ENCODE measurements at places on chromosomes 2 and 18.

DNA sequence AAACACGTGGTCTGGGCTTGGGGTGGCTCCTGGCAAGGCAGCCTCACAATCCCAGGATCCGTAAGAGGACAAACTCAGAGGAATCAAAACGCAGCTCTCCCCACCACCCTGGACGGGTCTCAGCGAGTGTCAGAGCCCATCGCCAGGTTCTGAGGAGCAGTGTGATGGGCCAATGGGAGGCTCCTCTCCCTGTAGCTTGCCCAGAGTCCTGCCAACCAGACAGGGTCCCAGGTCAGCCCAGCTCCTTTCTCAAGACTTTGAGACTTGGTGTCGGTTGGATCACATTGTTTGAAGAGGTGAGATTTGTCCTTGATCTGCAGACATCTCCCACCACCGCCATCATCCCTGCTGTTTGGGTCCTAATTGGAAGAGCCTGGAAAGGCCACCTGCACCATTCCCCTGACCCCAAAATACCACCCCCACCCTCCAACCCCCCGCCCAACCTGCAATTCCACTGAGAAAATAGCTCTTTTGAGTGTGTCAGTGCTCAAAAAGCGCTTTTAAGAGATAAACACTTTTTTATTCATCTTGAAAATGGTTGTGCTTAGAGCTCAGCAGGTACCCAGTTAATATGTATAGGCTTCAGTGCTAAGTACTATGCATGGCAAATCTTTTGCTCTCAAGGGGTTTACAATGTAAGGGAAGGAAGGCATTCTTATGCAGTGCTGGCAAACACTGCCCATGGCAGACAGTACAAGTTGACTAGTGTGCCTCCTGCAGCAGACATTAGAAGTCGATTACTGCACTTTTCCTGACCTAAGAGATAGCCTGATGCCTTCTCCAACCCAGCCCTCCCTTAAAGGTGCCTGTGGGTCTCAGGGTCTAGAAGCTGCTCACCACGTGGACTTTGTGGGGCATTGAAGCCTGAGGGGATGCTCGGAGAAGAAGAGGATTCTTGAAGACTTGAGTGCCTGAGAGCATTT, 50.6 kb downstream of the GLI2 start:
- no peak for DNase-seq

- no peak for DNase-seq
These were observed 56.0 kb downstream of the DCDC2C start for GRCh38 chr2:3759331-3759730.

DNA sequence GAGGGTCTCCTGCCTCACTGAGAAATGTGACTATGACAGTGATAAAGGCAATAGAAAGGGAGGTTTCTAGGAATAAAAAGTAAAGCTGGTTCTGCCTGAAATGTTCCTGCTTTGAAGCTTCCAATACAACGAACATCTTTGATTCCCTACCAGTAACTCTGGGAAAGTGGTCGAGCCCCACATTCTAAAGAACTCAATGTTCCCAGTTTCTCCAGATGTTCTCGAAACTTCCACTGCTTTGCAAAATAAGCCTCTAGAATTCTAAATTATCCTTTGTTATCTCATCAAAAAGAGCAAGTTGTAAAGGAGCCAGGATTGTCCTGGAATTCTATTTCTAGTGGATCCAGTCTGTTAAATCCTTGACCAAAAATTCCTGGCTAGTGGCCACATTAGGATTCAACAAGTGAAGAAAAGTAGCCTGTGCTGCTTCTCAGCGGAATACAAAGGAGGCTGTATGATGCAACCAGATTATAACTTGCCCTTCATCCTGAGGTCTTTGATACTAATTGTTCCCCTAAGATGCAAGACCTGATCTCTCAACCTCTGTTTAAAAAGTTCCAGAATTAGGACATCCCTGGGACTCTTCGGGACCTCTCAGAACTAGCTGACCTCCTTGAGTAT, 8.4 kb downstream of the SCN7A start:
- DNase-seq = no peak

DNA sequence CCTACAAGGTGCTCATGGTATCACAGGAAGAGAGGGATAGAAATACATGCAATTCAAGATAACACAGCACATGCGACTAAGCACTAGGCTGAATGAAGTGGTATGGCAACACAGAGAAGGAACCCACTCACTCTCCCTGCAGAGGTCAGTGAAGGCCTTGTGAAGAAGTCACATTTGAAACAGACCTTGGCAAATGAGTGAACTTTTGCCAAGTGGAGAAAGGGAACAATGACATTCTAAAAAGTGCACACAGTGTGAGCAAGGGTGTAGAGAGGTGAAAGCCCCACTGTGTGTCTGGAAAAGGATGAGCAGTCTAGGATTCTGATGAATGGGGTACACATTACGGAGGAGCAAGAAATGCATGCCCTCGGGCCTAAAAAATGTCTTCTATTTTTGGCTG, 23.3 kb downstream of the KLF7 start:
- no peak for DNase-seq

GRCh38 chr18:22088029-22088428, 81.4 kb upstream of the GATA6 start:
- DNase-seq = no peak

GRCh38 chr2:9412781-9413180, 10.5 kb downstream of the ITGB1BP1 start:
- DNase-seq = no peak

GRCh38 chr18:58891776-58892175, 27.1 kb downstream of the ZNF532 start:
- no peak for DNase-seq

GRCh38 chr2:47650001-47650535, 132.9 kb upstream of the MSH6 start:
- DNase-seq = no peak

DNA sequence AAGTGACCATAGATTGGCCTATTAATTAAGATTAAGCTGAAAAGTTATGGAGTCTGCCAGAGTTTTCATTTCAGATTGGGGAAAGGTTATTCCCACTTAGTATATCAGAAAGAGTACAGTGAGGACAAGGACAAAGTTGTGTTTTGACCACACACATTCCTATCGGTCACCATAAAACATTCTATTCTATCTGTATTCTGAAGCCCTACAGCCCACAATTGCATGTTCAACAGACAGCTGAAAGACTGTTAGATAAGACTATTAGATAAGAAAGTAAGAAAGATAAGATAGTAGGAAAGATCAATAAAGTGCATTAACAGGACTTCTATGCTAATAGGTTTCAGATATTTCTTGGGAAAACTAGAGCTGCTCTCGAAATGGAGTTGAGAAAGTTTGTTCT, 26.7 kb upstream of the ACYP2 start:
- DNase-seq = no peak

DNA sequence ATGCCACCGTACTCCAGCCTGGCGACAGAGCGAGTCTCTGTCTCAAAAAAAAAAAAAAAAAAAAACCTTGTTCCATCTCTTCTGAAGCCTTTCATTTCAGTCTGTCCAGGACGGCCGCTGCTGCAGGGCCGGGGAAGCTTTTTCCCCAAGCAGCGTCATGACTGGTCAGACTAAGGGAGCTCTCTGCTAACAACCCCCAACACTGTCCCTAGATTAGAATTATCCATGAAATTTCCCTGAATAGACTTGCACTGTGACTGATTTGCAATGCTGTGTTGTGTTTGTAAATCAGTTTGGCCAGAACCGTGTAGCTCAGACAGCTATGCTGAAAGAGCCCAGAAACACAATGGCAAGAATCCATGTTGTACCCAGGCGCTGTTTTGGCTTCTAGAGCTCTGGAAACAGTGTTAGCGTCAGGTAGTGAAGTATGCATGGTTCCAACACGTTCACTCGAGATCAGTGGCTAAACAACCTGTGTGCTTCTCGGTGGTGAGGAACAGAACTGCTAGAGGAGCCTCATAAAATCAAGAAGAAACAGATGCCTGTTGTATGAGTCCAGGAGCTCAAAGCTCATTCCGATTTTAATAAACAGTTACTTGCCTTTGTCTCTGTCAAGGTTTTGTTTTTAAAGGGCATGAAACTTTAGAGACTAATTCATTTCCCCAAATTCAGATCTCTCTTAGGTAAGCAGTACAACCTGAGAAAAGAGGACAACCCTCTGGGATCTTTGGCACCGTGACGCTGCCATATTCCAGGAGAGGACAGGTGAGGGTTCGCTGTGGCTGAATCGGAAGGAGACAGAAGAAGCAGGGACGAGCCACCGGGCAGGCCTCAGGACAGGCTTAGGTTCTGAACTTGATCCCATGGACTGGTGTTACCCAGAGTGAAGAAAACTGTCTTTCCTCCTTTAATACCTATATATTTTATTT, 43.5 kb downstream of the GORASP2 start:
- no peak for DNase-seq

- DNase-seq = no peak
These were observed 416.3 kb downstream of the LRP1B start for GRCh38 chr2:141714496-141714895.

DNA sequence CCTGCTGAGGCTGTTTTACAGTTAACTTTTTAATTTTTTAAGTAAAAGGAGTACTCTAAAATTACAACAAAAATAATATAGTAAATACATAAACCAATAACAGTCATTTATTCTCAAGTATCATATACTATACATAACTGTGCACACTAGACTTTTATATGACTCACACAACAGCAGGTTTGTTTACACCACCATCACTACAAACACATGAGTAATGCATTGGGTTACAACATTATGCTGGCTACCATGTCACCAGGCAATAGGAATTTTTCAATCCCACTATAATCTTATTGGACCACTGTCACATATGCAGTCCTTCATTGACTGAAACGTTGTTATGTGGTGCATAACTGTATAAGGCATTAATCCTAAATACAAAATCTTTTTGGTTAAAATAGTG, 42.5 kb downstream of the RASGRP3 start:
- no peak for DNase-seq

- DNase-seq = no peak
These were observed 2.4 kb downstream of the EN1 start for GRCh38 chr2:118845005-118845521.

DNA sequence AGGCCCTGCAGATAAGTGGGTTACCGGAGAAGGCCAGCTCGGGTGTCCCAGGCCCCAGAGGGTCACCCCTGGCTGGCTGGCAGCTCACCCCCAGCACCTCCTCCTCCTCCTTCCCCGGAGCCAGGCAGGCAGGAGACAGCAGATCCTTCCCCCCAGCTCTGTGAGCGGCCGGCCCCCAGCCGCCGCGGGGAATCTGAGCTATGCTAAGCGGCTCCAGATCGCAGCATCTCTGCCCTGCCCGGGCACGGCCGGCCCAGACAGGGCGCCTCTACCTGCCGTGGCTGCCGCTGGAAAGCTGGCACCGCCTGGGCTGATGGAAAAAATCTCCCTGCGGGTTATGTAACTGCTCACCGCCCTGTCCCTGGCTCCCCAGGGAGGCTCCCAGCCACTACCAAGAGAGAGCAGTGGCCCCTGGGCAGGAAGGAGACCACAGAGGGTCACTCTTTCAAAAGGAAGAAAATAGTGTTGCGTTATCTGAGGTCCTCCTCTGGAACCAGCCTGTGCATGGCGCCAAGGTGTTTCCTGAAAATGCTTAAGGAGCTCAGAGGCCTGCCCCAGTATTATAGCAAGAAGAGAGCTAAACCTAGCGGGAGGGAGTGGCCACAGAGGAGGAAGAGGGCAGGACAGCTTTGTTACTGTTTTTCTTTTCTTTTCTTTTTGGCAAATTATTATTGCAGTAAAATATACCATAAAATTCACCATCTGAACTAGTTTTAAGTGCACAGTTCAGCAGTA, 179.0 kb downstream of the SMAD7 start:
- no peak for DNase-seq

GRCh38 chr18:77700051-77700450, 450.4 kb downstream of the GALR1 start:
- no peak for DNase-seq

GRCh38 chr2:181038796-181039195, 58.4 kb downstream of the UBE2E3 start:
- DNase-seq = no peak

- DNase-seq = no peak
These were observed 72.8 kb upstream of the CDH19 start for GRCh38 chr18:66676699-66677098.

- DNase-seq = no peak
These were observed 171.7 kb upstream of the HS6ST1 start for GRCh38 chr2:128490321-128490720.

GRCh38 chr18:72867746-72868584, at the start of gene NETO1:
TSS of gene NETO1 (minus strand) at chr18:72867987. CDS start at chr18:72867291, 696 bp downstream.
- no peak for DNase-seq

DNA sequence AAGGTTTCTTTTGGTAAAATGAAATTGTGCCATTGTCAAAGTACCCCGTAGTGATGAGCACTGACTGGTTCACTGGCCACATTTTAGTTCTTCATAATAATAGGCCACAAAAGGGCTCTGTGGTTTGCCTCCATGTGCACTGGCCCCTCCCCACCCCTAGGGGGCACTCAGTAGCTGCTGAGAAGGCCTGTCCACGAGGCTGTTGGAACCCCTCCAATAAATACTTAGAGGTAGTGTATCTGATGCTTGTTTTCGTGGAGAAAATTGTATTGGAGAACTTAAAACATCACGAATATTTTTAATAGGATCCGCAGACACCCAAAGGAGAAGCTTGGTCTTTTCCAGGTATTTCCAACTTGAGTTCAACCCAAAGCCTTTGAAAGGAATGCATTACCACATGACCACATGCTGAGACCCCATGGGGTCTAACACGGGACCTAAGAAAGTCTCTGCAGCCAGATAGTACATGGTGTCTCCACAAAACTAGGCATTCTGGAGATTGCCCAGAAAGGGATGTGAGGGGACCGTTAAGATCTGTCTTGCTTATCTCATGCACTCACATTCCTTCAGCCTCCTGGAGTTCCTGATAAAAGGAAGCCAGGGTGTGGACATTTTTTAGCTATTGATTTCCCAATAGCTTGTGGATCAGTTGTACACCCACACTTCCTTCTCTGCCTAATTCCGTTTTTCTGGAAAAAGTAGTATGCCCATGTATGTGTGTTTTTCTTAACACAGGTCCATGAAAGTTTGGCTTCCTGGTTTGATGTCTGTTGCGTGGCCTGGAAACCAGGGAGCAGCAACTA, 28.5 kb upstream of the NOSTRIN start:
- DNase-seq = no peak

- no peak for DNase-seq
These were observed 118.5 kb downstream of the CALCRL start for GRCh38 chr2:187329586-187329985.

DNA sequence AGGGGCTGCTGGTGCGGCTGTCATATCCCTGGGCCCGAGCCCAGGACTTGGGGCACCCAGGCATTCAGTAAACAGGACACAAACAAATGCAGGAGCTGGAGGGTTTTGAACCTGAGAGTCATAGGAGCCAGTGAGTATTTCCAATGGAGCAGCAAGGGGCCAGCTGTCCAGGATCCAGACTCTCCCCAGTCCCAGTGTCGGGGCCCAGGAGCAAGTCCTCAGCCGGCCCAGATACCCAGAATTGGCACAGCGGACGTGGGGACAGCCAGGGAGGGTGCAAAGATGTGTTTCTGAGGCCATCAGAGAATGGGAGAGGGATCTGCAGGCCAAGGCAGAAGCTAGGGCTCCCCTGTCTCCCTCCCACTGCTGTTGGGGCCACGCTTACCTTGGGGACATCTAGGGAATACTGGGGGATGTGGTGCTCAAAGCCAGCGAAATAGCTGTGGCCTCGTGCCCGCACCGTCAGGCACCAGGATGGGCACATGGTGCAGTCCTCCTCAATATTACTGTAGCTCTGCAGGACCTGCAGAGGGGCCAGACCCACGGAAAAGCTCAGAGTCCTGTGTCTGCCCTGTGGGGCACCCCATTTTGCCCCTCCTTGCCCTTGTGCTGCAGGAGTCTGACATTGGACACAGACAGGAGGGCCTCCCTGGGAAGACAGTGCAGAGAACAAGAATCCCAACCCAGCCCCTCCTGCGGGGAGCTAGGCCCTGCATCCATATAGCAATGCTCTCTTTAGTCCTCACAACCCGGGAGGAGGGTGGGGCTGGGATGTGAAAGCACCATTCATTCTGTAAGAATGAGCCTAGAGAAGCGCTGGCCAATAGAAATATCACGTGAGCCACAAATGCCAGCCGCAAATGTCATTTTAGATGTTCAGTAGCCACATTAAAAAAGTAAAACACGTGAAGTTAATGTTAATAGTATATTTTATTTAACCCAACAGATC, 15.4 kb downstream of the CFAP65 start:
- no peak for DNase-seq

Data from DMS79 (cell line).